Stimulated activated CD4-positive, alpha-beta T cell treated with anti-CD3 and anti-CD28 coated beads, Interleukin-12 subunit alpha, Interleukin-12 subunit beta, amount 100 ng/mL, for 48 hours (primary cell): ENCODE measurements at places on chromosomes 6 and 20.

- DNase-seq: no peak
Observed at GRCh38 chr6:32558426-32559057, 28.5 kb upstream of the HLA-DRB5 start.

- DNase-seq: no peak
Observed at GRCh38 chr6:44676246-44676790, 288.8 kb downstream of the CDC5L start.

DNA sequence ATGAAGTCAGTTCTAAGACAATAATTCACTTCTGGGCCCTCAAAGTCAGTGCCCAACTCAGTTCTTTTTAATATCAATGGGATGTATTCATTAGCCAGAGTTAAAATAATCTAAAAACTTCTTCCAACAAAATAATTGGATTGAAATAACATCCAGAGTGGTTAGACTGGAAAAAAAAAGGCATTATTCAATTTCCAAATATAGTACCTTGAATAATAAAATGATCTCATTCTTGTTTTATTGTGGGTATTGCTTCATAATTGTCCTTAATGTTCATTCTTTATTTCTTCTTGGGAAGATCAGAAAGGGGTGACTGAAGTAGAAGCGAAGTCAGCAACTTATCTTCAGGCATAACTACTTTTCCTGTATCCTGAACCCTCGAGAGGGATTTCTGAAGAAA, 85.1 kb upstream of the JARID2 start:
- no peak for DNase-seq

GRCh38 chr20:24731312-24731711, 217.8 kb upstream of the CST7 start:
- DNase-seq: no peak

GRCh38 chr6:145247692-145248419, 487.5 kb downstream of the EPM2A start:
- DNase-seq: no peak

DNA sequence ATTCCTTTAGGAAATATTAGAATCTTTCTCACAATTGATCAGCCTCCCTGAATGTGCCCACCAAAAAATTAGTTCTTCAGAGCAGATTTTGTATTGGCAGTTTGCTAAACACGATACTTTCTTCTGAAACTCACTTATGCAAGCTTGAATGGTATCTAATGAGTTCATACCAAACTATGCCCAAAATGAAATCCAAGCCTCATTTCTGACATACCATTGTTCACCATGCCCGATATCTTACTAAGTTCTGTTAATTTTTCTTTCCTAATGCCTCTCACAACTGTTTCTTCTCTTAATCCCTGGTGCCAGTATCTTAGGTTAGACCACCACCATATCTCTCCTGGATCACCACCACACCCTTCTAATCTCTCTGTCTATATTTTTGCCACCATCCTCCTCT, 755.9 kb downstream of the KIF16B start:
- no peak for DNase-seq

- DNase-seq: no peak
Observed at GRCh38 chr20:62733891-62734290, 25.3 kb downstream of the NTSR1 start.

DNA sequence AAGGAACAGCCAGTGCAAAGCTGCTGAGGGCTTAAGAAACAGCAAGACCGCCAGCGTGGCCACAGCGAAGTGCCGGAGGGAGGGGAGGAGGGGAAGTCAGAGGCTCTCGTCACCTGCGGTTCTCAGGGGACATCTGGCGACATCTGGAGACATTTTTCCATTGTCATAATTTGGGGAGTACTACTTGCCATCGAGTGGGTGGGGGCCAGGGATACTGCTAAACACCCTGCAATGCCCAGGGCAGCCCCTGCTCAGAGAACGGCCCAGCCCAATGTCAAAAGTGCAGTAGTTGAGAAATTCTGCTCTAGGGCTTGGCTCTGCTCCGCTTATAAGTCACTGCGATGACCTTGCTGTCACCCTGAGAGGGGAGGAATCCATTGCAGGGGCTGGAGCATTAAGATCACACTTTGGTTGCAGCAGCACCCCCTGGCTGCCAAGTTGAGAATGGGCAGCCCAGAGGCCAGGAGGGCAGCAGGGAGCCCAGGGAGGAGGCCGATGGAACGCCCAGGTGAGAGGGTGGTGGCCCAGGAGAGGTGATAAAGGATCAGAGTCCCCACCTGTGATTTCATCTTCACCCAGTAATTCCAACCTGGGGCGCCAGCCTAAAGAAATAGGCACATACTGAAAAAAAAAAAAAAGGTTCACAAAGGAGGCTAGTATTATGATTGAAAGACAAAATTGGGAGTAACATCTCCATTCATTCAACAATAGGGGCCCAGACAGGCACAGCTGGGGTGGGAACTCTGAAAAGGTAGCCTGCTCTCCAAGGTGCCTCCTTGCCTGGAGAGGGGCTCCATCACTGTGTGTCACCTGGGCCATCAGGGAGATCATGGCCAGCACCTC, 218.2 kb downstream of the BMP7 start:
- peak; percentile 9 for DNase-seq

GRCh38 chr6:16482702-16483314, 244.4 kb downstream of the GMPR start:
- DNase-seq: no peak

- DNase-seq: peak; percentile 5
Observed at GRCh38 chr20:62030834-62031434, 34.7 kb downstream of the TAF4 start.

DNA sequence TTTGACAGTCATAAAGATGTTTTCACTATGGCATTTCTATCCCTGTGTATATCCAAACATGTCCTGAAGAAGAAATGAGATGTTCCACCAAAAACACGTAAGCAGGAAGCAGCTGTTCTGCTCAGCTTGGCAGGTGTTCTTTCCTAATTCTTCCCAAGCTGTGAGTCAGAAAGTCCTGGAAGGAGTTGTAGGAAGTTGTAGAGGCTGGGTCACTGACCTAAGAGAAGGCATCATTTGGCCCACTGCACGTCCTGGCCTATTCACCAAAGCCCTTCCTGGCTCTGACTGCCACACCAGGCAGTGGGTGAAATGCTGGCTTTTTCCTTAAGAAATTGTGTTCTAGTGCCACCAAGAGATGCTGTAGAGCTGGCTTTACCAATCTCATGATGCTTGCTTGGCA, 40.3 kb downstream of the STX11 start:
- DNase-seq: no peak

DNA sequence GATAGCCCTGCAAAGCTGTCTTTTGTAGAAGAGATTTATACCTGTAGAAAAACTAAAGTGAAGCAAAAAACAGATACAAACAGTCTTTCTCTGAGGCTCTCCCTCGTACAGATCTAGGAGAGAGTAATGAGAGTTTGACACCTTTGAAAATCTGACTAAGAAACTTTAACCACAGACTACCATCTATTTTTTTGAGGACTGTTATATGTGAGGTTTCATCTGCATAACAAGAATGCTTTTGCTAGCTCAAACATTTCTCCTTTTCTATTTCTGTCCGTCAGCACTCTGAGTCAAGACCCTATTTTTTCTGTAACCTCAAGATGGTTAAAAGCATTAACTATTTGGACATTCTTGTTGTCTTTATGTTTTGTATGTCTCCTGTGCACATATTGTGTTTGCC, 193.0 kb downstream of the BTBD3 start:
- no peak for DNase-seq

- peak; percentile 57 for DNase-seq
Observed at GRCh38 chr20:51497542-51498467, 44.7 kb downstream of the NFATC2 start.

GRCh38 chr6:144384427-144384826, 99.3 kb downstream of the UTRN start:
- DNase-seq: no peak

DNA sequence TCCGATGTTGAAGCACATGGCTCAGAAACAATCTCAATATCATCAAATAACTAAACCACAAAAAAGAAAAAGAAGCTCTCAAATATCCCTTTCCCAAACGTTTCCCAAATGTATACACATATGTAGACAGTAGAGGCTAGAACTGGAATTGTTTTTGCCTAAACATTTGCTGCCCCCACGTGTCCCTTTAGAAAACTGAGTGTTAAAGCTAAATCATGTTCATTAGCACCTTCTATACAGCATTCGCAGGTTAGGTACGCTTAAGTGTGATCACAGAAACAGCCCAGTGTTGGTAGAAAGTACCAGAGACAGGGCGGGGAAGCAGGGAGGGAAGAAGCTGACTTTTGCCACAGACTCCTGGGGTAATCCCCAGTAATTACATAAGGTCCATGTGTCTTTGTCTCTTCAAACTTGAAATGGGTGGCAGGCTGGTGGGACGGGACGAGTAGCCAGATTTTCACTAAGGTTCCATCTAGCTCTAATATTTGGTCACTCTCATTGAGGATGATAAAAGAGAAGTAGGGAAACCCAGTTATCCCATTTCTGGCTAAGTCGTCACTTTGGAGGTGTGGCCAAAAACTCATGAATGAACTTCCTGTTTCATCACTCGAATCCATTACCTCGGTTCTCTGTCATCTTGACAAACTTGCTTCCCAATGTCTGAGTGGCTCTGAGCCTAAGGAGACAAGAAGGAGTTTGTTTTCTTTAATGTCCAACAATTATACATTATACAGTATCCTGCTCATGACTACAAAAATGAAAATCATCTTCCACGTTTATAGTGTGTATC, 15.0 kb upstream of the TFAP2A start:
- DNase-seq: no peak

DNA sequence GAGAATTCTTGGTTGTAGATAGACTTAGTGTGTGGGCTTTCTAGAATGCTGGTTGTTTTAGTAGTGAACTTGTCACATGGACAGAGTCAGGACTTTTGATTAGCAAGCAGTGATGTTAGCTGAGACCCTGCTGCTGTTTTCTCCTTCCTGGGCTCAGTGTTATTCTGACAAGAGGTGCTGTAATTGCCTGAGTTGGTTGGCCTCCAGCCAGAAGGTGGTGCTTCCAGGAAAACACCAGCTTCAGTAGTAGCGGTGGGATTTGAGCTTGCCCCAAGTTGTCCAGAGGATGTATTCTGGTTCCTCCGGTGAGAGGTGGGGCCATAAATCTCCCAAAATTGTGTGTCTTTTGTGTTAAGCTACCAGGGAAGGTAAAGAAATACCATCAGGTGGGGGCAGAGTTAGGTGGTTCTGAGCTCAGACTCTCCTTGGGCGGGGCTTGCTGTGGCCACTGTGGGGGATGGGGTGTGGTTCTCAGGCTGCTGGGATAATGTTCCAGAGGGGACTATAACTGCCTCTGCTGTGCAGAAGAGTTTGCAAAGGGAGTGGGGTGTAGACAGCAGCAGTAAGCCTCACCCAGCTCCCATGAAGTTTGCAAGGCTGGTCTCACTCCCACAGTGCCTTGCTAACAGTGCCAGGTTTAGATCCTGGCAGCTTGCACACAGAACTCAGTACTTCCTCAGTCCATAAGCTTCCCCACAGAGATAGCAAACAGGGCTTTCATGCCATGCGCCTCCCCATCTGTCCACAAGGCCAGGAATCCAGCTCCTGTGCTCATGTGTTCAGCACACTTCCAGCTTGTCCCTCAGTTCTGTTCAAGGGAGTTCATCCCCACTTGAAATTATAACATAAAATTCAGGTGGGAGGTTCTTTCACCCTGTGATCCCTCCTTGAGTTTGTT, 278.4 kb upstream of the PTCHD4 start:
- no peak for DNase-seq

DNA sequence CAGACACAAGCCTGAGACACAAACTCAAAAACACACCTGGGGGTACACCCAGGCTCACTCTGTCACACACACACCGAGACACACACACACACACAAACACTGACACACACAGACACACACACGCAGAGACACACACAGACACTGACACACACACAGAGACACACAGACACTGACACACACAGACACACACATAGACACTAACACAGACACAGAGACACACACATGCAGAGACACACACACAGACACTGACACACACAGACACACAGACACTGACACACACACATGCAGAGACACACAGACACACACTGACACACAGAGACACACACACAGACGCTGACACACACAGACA, 14.4 kb upstream of the ABHD16B start:
- no peak for DNase-seq

GRCh38 chr6:132537145-132537544, 932 bp upstream of the TAAR9 start:
- DNase-seq: no peak

DNA sequence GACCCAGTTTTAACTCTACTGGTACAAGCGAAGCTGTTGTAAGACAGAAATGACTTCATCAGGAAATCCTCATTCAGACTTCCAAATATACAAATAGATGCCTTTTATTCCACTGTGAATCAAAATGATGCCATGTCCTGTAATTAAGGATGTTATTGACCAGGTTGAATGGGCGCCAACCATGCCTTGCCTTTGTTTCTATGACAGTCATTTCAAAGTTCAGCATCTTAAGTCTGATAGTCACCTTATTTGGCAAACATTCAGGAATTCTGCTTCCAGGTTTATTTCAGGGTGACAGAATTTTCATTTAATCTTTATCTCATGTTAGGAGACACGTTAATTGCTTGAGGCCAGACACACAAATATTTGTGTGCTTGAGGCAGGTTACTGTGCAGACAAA, 592.8 kb upstream of the JAG1 start:
- no peak for DNase-seq

DNA sequence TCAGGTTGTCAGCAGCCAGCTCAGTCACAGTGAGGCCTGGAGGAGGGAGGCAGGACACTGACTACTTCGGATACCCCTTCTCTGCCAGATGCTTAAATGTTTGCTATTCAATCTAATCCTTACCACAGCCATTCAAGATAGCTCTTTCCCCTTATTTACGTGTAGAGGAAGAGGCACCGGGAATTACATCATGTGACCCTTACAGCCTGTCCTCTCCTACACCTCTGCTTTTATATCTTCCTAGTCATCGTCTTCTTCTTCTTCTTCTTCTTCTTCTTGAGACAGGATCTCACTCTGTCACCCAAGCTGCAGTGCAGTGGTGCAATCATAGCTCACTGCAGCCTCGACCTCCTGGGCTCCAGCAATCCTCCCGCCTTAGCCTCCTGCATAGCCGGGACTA, 148.1 kb upstream of the NEDD9 start:
- no peak for DNase-seq

DNA sequence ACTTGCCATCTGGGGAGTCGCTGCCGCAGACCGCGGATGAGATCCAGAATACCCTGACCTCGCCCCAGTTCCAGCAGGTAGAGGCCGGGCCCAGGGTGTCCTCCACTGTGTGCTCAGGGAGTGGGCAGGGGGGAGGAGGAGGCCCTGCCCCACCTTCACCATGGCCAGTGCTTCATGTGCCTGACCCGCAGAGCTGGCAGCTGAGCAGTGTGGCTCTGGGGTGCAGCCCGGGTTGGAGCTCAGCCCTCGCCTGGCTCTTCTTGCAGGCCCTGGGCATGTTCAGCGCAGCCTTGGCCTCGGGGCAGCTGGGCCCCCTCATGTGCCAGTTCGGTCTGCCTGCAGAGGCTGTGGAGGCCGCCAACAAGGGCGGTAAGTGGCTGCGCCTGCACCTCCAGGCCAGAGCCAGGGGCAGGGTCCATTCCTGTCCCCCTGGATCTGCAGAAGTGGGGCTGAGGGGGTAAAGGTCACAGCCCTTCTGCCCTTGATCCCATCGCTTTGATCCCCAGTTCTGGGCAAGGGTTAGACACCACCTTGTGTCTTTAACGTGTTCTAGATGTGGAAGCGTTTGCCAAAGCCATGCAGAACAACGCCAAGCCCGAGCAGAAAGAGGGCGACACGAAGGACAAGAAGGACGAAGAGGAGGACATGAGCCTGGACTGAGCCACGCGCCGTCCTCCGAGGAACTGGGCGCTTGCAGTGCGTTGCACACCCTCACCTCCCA, 5.5 kb downstream of the ADRM1 start:
- DNase-seq: no peak

GRCh38 chr6:40543776-40544175, 43.4 kb downstream of the LRFN2 start:
- DNase-seq: no peak

- no peak for DNase-seq
Observed at GRCh38 chr6:81818901-81819361, 66.5 kb upstream of the TENT5A start.
